Activated CD4-positive, CD25-positive, alpha-beta regulatory T cell treated with anti-CD3 and anti-CD28 coated beads, Interleukin-2, amount 50 U/mL, for 16 hours (primary cell): ENCODE measurements at places on chromosomes 5 and 9.

DNA sequence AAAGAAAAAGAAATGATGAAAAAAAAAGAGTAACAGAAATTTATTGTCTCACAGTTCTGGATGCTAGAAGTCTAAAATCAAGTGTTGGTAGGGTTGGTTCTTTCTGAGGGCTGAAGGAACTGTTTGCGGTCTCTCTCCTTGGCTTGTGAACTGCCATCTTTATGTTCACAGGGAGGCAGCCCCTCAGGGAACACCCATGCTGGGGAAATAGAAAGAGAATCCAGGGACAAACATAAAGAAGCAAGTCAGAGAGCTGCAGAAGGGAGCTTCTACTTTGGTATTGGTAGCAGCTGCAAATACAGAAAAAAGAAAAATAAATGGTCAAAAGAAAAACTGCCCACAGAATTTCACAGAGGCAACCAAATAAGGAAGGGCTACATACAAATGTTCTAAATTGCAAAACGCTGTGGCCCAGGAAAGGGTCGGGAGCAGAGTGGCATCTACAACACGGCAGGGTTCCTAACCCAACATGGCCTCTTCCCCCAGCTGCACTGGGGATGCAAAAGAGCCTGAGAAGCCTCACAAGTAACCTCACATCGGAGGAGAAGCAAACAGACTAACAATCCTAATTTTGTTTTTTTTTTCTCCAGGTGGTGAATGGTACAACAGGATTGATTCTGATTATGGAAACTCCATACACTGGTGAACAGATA is 37.4 kb downstream of the ELOVL7 start:
- no peak for DNase-seq

- no peak for DNase-seq
Measured at GRCh38 chr9:115232181-115232774, 114.3 kb upstream of the TNC start.

- DNase-seq, result no peak
Measured at GRCh38 chr5:11904265-11904906, at the start of gene CTNND2. Gene CTNND2, minus strand, starts transcription at chr5:11904446. Its CDS starts 593 bp downstream, at chr5:11903853.

DNA sequence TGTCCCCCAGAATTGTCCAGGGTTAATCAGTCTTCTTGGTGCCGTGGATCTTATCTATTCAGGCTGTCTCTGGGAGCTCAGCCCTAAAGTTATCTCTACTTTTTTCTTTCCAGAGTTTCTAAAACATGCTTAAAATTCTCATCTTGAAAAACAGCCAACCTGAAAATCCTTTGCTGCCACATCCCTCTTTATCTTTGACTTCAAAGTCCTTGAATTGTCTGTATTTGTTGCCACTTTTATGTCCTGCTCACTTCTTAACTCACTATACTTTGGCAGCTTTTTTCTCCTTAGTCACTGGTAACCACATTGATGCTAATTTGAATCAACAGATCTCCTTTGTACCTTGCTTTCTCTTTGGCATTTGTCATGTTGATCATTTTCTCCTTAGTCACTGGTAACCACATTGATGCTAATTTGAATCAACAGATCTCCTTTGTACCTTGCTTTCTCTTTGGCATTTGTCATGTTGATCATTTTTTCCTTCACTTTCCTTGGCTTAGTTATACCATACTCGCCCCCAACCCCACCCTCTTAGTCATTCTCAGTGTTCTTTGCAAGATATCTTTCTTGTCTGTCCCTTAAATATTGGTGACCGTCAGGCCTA is 8.5 kb downstream of the DMXL1 start:
- no peak for DNase-seq

GRCh38 chr9:92669527-92669889 is 423 bp downstream of the IPPK start:
- no peak for DNase-seq

DNA sequence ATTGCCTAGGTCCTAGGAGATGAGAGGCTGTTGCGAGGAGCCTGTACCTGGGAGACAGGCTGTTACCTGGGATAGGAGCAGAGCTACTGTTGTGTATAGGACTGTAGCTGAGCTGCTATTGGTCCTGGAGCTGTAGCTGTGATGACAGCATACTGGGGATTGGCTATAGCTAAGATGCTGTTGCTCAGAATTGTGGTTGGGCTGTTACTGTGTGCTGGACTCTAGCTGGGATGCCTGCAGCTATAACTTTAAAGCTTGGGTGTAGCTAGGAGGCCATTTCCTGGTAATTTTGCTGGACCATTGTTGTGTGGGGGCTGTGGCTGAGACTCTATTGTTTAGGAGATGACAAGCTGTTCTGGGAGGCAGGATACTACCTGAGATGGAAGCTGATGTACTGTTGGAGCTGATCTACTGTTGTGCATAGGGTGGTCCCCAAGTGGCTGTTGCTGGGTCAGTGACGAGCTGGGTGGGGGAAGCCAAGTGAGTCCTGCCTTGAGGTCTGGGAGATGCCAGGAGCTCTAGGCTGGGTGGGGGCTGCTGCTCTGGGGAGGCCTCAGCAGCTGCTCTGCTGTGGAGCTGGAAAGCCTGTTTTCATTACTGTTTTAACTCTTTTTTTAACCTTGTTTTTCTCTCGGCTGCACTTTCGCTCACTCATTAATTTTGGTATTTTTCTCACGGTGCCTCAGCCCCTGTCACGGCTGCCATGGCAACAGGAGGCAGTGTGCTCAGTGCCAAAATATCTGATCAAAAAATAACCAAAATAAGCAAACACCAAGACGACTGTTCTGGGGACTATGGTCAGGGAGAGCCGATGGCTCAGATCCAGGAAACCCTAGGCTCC is 3.0 kb upstream of the PCDH1 start:
- DNase-seq, result no peak

- DNase-seq, result no peak
Measured at GRCh38 chr9:136627703-136628102, 35.0 kb upstream of the EGFL7 start.

- DNase-seq, result no peak
Measured at GRCh38 chr9:20325008-20325407, 297.3 kb downstream of the MLLT3 start.

- DNase-seq, result no peak
Measured at GRCh38 chr5:107289030-107289714, 381.6 kb downstream of the EFNA5 start.
